ENCODE measurements at places on chromosomes 2 and 18.

GRCh38 chr2:36351736-36352349 is 3.7 kb upstream of the CRIM1 start:
- ATAC-seq: no peak

DNA sequence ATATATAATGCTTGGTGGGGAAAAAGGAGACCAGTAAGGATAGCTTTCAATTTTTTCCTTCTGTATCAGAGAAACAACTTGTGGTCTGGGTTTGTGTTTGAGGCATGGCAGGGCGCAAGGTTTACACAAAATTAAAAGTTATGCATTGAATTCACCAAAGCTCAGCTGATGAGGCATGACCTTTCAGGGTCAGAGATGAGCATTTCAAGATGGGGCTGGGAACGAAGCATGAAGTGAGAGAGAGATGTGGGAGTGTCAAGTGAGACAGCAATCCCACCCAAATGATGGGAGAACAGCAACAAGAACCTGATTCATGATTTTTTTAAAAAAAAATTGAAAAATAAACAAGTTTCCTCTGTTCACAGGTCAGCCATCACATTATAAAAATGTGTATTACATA is 4.9 kb downstream of the GPR55 start:
- no peak for ATAC-seq

GRCh38 chr2:109242654-109243331 is 113.8 kb downstream of the SH3RF3 start:
- no peak for ATAC-seq

DNA sequence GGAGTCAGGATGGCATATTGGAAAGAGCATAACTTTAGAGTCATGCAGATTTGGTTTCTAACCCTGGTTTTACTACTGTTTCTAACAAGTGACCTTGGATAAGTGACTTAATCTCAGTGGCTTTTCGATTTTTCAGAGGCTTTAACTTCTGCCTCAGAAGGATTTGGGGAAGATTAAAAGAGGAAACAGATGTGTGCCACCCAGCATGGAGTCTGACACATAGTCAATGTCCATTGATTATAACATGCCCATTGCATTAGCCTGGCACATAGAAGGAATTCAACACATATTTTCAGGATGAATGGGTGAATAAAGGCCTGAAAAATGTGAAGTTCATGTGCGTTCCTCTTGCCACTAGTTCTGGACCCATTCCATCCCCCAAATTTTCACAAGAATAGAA is 438.2 kb downstream of the EPHA4 start:
- no peak for ATAC-seq

DNA sequence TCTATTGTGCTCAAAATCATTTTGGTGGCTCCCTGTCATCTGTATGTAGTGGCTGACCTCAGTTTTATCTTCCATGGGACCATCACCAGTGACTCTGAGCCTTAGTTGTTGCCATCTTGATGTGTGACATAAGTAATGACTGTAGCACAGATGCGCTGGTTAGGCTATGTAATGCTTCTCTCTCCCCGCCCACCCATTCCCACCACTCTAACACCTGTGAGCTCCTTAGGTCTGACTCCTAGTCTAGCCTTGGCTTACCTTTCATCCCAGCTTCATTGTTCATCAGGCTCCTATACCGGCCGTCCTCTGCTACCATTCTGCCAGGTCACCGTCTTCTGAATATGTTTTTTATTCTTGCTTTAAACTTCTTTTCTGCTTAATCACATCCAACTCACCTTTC is 17.2 kb downstream of the MYO1B start:
- no peak for ATAC-seq

- peak; percentile 63 for ATAC-seq
These were observed 13.5 kb upstream of the ZAP70 start for GRCh38 chr2:97699765-97700444.

DNA sequence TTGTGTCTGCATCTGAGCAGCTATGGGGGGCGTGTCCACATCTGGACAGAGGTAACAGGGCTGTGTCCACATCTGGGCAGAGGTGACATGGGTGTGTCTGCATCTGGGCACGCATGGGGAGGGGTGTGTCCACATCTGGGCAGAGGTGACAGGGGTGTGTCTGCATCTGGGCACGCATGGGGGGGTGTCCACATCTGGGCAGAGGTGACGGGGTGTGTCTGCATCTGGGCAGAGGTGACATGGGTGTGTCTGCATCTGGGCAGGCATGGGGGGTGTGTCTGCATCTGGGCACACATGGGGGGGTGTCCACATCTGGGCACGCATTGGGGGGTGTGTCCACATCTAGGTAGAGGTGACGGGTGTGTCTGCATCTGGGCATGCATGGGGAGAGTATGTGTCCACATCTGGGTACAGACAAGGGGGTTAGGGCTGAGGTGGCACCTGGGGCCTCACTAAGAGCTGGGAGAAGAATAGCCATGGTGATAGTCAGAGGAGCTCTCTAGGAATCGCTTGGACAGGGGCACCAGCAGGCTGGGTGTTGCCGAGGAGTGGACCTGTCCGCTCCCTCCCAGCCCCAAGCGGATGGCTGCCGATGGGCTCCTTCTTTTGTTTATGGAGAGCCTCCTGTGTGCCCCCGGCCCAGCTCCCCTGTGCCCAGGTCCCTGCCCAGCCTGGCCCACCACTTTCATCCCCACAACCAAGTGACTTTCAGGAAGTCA is 177.8 kb downstream of the EIPR1 start:
- ATAC-seq: no peak

- ATAC-seq: no peak
These were observed 31.6 kb downstream of the GBX2 start for GRCh38 chr2:236136538-236136937.

DNA sequence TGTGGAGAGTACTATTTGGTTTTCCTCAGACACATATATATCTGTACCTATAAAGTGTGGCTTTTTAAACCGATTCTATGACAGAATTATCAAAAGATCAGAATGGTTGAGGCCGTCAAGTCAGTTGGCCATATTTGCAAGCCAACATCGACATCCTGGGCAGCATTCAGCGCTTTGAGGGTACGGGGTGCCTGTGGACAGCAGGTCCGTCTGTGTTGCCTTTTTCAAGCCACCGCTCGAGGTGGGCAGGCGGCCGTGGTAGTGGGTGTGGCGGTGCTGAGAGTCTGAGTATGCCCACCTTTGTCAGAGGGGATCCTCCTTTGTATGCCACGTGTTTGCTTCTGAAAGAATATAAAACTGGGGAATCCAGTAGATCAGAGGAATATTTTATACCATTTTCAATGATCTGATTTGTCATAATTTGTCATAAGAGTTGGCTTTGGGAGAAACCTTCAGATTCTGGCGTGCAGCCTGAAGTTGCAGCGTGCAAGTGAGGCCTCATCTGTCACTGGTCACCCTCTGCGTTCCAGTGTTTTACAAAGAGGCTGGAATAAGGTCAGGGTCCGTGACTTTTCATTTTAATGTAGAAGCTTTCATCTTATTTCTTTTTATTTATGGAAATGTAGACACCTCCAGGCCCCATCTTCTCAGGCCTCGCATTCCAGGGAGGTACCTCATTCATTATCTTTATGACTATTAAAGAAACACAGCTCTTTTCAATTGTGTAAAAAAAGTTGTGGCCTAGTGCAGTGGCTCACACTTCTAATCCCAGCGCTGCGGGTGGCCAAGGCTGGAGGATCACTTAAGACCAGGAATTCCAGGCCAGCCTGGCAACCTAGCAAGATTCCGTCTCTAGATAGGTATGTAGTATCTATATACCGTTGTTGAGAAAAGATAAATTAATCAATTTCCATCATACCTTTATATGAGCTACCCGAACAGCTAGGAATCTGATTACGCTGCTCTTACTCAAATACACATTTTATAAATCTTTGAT is 37.8 kb upstream of the RBM44 start:
- no peak for ATAC-seq

DNA sequence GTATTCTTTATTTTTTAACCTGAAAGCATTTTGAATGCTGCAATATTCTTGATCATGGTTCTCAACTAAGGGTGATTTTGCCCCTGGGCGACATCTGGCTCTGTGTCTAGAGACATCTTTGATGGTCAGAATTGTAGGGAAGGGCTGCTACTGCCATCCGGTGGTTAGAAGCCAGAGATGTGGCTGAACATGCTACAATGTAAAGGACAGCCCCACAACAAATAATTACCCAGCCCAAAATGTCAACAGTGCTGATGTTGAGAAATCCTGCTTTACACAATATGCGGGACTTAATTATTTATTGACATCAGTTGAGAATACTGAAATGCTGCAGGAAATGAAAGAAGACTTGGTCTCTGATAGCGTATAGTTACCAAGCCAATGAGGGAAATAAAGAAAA is 37.5 kb upstream of the SERPINB2 start:
- ATAC-seq: no peak

DNA sequence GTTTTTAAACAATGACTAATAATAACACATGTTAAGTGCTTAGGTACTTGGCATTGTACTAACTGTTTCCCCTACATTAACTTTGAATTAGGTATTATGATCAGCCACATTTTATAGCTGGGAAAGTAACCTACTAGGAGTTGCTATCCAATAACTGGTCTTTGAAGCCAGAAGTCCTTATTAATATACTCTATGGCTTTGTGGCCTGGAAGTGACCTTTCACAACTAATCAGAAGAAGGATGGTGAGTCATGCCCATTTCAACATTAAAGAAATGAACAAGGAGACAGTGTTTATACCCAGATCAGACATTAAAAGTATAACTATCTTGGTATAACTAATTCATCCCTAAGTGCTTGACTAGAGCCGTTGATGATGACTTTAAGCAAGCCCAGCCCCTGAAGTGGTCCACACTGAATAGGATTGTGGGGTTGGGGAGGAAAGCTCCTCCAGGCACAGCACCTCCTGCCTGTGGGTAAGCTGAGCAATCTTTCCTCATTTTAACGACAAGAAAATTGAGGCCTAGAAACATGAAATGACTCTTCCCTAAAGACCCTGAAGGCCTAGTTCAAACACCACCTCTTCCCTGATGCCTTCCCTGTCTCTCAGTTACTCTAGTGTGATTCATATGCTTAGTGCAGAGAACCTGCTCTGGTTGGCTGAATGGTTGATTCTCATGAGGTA is 71.6 kb upstream of the RFX8 start:
- ATAC-seq: peak; percentile 55

DNA sequence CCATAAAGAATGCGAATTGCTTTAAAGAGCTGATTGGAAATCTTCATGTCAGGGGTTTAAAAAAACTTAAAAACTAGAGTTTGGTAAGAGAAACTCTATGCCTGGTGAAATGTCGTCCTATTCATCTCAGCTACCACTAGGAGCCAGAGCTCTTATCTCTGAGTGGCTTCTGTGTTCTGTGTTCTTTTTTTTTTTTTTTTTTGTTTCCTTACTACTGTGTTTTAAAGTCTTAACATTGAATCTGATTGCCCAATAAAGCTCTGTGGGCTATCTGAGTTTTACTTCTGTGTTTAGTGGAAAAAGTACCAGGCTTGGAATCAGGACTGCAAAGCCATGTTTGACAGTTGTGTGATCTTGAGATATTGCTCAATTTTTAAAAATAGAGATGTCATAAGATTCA is 494.8 kb downstream of the RIT2 start:
- ATAC-seq: no peak

GRCh38 chr2:239557516-239557915 is 156.7 kb upstream of the HDAC4 start:
- no peak for ATAC-seq

GRCh38 chr2:86790676-86791572 is at the start of gene CD8A:
TSS of gene CD8A (minus strand) at chr2:86790913. CDS start at chr2:86790825, 88 bp downstream.
- peak; percentile 48 for ATAC-seq

- ATAC-seq: no peak
These were observed 40.4 kb downstream of the PIEZO2 start for GRCh38 chr18:11108947-11109346.

- ATAC-seq: peak; percentile 18
These were observed 19.3 kb upstream of the ACKR3 start for GRCh38 chr2:236550290-236550689.

GRCh38 chr2:191247381-191248057 is 2.3 kb downstream of the MYO1B start:
- no peak for ATAC-seq

DNA sequence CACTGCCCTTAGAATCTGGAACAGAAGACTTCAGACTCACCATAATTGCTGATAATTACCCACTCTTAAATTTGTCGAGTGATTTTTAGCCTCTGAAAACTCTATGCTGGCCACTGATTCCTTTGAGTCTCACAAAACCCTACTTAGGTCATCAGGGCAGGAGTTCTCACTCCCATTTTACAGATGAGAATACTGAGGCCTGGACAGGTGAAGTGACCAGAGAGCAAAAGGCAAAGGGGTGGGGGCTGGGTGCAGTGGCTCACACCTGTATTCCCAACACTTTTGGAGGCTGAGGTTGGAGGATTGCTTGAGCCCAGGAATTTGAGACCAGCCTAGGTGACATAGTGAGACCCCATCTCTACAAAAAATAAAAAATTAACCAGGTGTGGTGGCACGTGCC is 34.8 kb upstream of the SLC35F6 start:
- ATAC-seq: no peak

- ATAC-seq: no peak
These were observed 11.4 kb downstream of the DARS1 start for GRCh38 chr2:135974036-135974435.

DNA sequence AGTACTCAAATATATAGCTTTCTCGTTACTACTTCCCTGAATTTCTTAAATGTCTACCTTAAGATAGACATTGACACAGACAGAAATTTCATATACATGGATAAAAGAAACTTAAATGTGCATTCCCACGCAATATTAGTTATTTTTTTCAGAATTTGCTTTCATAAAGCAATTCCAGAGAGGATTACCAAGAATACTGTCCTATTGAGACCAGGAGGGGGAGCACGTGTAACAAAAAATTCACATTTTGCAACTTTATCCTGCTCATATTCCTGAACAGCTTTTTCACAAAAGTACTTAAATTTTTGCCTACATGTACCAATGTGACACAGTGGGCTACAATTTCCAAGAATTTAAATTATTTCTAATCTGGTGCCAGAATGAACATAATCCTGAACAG is 30.7 kb upstream of the ERCC3 start:
- no peak for ATAC-seq

GRCh38 chr2:120779781-120780283 is 44.2 kb downstream of the GLI2 start:
- no peak for ATAC-seq

GRCh38 chr18:31647127-31647753 is 37.1 kb downstream of the B4GALT6 start:
- no peak for ATAC-seq

GRCh38 chr2:45823723-45824206 is 172.3 kb downstream of the PRKCE start:
- no peak for ATAC-seq

DNA sequence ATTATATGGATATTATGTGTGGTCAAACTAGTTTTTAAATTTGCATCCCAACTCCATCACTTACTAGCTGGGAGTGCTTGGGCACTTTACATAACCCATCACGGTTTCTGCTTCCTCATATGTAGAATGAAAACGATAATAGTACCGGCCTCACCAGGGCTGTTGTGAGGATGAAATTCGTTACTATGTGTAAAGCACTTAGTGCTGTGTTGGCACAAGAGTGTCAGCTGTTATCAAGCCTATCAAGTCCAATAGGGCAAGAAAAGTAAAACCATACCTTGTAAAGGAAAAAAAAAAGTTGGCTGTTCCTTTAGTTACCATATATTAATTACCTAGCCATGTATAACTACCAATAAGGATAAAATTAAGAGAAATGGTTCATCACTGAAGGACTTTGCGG is 65.4 kb downstream of the TET3 start:
- no peak for ATAC-seq
